Renal cortex interstitium (tissue), 15 donors: ENCODE measurements at places on chromosomes 16 and 17. TPM values are rescaled to one million over a fixed set of nuclear protein-coding genes. Genes with fewer than 3 reads are reported as not detected.

P2RX1 gene
- 1.1 TPM for polyA plus RNA-seq

- no peak for DNase-seq
These were observed 123.2 kb upstream of the LHX1 start for GRCh38 chr17:36813957-36814563.

DNA sequence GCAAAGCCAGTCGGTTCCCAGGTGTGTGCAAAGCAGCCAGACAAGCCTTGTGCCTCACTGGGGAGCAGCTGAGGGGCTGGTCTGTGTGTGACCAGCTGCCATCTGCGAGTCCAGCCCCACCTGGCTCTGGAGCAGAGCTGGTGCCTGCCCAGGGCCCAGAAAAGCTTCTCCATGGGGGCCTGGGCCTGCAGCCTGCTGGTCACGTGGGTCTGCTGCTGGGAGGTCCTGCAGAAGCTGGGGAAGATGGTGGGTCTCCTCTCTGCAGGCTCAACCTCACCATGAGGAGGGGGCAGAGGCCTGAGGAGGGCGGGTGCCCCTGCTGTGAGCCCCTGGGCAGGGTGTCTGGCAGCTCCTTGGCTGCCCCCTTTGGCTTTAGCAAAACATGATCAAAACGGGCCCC is 71.9 kb downstream of the ENGASE start:
- DNase-seq = no peak

- no peak for DNase-seq
These were observed 26.9 kb downstream of the CEP295NL start for GRCh38 chr17:78876094-78876597.

GRCh38 chr17:1083451-1084187 is 86.7 kb downstream of the TIMM22 start:
- no peak for DNase-seq

GRCh38 chr17:42673885-42674754 is 2.7 kb downstream of the PLEKHH3 start:
- no peak for DNase-seq

DNA sequence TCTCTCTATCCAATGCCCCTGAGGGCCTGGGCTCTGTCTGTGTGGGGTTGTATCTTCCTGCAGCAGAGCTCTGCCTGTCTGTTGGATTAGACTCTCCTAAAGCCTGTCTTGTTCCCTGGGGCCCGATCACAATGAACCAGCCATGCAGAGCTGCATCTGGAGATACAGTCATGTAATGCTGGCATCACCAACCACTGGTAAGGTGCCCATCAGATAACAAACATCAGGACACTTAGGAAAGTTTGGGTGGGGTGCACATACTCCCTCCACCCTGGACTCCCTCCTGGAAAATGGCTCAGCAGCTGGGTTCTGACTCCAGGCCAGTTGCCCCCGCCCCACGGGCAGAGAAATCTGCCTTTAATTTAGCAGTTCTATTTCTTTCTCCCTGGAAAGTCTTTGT is 61.3 kb upstream of the BRD7 start:
- DNase-seq = no peak
